ENCODE measurements at places on chromosomes 12 and 14.

DNA sequence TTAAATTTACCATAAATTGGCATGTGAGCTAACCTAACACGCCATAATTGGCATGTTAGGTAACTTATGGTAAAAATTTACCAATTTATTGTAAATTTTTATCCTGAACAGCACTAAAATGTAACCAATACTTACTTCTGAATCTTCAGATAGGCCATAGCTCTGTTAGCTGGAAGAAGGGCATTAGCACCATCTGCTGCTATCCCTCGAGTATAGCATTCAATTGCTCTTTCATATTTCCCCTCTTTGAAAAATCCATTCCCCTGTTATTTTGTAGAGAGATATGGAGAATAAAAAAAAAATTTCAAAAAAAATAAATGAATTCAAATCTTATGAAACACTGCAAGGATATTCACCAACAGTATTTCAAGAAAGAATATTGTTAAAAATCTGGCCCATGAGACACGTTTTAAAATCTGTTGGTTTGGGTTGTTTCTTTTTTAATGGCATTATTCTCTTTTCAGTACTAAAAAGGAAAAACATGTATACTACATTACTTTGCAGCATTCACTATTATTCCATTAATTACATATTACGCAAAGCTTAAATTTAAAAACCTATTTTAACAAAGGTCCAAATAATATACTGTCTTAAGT, 19.1 kb downstream of the RPAP3 start:
- peak; percentile 36 for DNase-seq

DNA sequence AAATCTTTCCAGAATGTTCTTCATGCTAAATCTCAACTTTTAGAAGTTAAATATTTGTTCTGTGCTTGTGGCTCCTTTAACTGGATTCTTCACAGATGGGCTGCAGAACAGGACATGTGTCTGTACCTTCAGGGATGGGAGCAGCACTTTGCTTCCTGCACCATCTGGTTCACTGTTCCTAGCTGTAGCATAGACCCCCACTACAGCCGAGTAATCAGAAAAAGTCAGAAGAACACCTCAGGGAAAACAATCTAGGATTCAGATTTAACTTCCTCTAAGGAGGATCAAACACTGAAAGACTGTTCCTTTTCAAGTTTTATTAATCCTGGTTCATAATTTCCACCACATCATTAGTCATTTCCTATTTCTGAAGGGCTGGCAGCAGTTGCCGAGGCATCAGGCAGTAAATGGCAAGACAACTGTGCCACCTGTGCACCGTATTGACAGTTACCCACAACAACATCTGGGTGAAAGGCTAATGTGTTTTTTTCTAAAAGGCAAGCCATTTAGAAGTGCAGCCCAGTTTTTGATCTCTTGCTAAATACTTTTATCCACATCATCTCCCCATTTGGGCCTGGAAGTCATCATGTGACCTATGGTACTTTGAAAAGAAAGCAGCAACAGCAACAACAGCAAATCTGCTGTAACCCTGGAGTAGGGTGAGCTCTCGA, 212.8 kb upstream of the BMP4 start:
- DNase-seq = no peak

DNA sequence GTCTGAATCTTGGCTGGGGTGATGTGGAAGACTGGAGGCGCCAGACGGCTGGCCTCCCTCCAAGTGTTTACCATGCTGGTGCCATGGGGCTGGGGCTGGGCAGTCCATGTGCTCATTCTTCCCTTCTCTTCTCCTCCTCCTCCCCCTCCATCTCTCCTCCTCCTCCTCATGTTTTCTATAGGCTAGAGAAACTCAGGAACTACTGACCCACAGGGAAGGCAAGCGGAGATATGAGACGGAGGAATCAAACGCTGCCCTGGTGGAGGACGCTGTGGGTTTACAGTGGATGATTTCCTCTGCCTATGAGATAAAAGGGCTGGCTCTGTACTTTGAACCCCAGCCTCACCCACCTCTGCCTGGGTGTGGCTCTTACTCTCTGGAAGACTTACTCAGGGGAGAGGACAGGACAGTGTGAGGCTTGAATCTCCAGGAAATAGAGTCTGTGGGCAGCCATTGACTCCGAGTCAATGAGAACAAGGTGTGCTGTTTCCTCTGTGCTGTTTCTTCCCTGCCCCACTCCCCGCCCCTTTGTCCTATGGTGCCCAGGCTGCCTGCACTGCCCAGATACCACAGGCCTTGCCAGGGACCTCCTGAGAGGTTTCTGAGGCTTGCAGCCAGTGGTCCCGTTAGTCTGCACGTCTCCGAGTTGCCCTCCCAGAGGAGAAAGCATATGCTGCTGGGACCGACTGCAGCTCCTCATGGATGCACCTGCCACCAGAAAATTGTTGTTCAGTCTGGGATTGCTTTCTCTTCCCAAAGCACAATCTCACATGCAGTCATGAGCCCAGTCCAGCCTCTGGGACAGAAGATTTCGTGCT, 132.6 kb upstream of the ARHGAP5 start:
- DNase-seq = peak; percentile 30

- DNase-seq = no peak
Measured at GRCh38 chr14:48771717-48772116, 814.5 kb downstream of the RPS29 start.

DNA sequence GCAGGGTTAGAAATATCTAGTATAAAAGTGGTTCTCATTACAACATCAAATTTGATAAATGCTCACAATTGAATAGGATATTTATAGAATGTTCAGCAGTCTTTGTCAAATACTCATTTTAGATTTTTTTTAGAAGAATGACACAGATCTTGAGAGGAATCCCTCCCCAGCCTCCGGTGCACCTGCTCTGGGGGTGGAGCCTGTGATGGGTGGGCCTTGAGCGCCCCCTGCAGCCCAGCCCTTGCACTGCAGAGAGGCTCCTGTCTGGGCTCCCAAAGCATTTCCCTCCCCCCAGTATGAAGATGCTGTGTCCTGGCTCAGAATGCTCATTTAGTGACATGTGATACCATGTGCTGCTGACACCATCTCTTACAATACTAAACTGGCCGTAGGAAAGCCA, 792.3 kb downstream of the TMEM121 start:
- DNase-seq = peak; percentile 52

- DNase-seq = no peak
Measured at GRCh38 chr12:12790956-12791355, 5.5 kb downstream of the APOLD1 start.

DNA sequence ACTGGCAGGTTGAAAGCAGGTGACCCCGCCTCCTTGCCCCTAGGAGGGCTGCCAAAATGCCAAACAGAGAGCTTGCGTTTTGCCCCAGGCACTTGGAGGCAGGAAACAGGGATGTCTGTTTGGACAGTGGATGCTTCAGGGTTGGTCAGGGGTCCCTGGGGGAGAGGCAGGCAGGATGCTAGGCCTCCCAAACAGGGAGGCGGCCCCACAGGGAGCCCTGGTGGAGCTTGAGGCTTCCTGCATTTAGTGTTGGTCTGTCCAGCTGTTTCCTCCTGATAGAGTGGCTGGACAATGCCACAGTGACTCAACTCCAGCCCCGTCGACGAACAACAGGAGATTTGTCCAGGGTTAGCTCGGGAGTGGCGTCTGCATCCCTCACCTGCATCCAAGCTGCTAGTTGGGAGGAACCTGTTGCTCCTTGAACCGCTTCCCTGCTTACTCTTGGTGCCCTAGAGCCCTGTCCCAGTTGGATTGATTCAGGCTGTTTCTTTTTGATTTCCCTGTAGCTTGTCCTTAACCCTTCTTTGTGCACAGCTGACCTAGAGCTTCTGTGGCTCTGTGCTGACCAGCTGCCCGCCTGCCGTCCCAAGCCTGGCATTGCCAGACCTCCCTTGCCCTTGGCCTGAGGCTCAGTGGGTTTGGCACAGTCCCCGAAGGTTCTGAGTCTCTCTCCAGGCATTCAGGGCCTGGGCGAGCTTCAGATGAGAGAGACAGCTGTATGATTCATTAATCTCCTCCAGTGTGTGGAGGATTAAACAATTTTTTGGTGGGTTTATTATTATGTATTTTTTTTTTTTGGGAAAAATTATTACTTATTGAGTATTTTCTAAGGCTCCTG, 45.9 kb downstream of the TSPAN9 start:
- no peak for DNase-seq

DNA sequence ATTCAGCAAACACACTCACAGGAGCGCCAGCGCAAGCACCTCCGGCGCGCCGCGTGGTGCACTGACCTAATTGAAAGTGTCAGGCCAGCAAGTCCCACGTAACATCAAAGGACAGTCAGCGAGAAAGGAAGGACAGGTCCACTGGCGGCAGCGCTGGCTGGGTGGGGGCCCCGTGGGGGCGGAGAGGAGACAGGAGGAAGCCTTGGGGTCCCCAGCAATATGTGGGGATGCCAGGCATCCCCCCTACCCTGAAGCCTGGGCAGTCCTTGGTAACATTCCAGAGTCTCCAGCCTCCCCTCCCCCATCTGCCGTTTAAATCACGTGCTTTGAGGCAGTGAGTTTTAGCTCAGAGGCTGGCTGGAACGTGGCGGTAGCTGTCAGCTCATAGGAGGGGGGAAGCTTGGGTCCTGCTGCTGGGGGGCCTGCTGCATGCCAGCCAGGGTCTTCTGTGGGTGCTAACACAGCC, 159.2 kb downstream of the CALM1 start:
- no peak for DNase-seq

- DNase-seq = no peak
Measured at GRCh38 chr14:22271838-22272799, 316.9 kb downstream of the DAD1 start.

GRCh38 chr12:132771126-132771838, 9.7 kb upstream of the ANKLE2 start:
- DNase-seq = peak; percentile 60

DNA sequence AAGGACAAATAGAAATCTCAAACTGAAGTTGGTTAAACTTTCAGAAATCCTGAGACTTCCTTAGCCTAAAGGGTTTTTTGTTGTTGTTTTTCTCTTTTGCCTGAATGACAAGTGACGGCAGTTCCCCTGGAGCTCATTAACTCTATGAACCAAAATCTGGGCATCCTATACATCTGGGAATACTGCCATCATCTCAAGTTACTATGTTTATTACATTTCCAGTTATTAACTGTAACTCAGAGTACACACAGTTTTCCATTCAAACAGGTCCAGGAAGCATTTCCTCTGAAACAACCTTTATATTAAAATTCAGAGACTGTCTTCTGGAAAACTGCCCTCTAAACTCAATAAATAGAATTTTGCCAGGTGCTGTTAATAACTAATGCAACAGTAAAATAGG, 55.6 kb upstream of the CDKL1 start:
- DNase-seq = no peak

- no peak for DNase-seq
Measured at GRCh38 chr12:99984271-99985128, at the start of gene ANKS1B. Gene ANKS1B, minus strand, starts transcription at chr12:99984936. Its CDS starts 699 bp downstream, at chr12:99984237.

DNA sequence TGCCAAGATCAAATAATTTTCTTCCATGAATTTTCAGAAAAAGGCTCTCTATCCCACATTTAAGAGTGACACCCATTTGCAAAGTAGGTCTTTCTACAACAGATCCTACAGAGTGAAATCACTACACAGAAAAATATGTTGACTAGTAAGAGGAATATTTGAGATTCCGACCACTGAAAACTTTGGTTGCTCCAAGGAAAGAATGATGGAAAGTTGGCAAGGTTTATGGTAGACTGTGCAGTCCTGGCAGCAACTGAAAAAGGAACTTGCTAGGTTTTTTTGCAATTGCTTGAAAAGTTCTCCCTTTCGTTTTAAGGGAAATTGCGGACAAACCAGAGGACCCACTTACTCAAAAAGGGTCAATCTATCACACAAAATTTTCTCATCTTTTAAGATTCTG, 83.1 kb upstream of the TSPAN8 start:
- DNase-seq = no peak

DNA sequence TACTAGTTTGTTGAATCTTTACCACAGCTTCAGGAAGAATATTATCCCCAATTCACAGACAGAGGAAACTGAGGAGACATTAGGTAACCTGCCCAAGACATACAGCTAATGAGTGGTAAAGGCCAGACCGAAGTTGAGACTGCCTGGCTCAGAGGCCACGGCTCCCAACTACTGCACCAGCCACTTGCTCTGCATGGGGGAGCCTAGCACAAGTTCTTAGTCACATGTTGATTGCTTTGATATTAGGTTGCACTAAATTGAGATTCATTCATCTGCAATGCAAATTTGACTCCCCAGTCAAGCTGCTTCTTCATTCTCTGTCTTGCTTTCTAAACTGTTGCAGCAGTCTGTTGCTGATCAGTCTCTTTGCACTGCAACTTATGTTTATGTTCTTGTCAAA, 25.9 kb upstream of the POLR3B start:
- DNase-seq = no peak

DNA sequence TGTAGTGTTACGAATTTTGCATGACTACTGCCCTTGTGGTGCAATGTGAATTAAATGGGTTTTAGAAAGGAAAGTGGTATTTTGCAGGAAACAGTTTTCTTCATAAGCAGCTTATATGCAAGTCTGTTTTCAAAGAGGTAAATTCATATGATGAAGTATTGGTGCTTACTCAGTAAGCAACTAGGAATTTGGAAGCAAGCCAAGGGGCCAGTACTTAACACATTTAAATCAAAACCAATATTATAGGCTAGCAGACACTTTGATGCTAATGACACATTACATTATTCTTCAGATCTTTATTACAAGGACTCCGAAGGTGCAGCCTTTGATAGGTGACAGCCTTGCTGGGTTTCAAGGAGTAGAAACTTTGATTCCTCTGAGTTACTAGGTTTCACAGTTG, 23.1 kb downstream of the MGAT4C start:
- no peak for DNase-seq

DNA sequence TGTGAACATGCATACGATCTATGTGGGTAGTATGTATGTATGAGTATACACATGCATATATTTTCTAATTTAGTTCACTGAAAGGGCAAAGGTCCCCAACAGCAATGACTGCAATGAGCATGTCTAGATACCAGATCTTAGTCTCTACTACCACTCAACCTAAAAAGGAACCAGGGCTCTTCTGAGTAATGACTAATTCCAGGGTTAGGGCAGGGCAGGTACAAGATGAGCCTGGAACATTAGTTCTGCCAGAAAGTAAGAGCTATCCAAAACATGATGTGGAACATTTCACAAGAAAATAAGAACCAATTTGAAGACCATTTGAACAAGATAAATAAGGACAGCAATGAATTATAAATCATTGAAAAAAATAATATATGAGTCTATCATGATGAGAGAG, 91.3 kb upstream of the PDZRN4 start:
- DNase-seq = no peak

GRCh38 chr14:59564366-59564765, 12.2 kb downstream of the CCDC175 start:
- no peak for DNase-seq

GRCh38 chr12:118581371-118581770, 205.0 kb downstream of the SUDS3 start:
- DNase-seq = no peak

- peak; percentile 20 for DNase-seq
Measured at GRCh38 chr12:128079-128478, 61.5 kb downstream of the IQSEC3 start.

All from CD4-positive, alpha-beta T cell treated with Interleukin-21 for 1 hour (primary cell).